ENCODE measurements at places on chromosomes 4 and X.

DNA sequence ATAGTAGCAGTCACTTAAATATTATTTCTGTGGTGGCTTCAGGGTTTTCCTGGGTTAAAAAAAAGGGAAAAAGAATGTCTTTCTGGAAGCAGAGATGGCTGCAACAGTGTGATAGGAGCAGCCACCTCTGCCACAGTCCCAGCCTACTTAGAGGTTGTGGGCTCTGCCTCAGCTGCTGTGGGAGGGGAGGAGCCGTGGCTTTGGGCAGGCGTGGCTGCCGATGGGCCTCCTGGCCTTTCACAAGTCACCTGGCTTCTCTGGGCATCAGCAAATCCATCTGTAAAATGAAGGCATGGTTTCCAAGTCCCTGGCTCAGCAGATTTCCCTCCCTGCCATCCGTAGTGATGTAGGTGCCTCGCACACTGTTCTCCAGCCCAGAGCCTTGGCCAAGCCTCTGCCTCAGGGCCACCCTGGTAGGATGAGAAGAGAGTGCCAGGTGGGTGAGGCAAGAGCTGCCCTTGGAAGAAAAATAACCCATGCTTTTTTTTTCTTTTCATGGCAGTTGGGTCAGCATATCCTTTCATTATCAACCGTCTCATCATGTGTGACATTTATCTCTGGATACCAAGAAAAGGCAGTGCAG lies 66.1 kb downstream of the PTTG2 start:
- DNase-seq = no peak

GRCh38 chrX:94058728-94059382 lies 384.8 kb downstream of the FAM133A start:
- DNase-seq = no peak

GRCh38 chr4:119643306-119644042 lies 14.9 kb upstream of the PDE5A start:
- no peak for DNase-seq

DNA sequence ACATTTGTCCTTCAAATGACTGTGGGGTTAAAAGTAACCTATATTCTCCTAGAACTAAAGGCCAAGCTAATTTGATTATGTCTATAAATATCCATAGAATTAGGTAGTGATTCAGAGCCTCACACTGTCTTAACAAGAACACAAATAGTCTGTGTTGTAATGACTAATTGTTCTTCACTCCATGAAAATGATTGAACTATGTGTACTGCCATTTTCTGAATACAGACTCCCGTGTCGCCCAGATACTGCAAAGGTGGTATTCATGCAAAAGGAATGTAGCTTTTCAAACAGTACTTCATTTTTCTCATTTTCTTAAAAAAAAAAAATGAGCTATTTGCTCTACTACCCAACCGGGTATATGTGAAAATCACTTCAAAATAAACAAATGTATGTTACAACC lies 11.3 kb upstream of the PHKA2 start:
- DNase-seq = no peak

DNA sequence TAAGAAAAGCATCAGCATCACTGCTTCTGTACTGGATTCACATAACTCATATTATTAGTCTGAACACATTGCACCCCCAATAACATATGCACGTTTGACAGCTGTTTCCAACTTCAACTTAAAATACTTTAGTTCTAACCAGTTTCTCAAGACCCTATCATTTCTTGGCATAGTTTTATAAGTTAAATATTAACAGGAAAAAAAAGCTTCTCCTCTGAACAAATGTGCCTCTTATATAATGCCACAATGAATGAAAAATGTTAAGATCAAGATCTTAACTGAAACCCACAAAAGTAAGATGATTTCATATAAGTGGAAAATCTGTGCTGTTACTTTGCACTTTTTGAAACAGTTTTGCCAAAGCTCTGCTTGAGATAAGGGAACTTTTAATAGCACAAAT lies 652.8 kb upstream of the FAM241A start:
- no peak for DNase-seq

DNA sequence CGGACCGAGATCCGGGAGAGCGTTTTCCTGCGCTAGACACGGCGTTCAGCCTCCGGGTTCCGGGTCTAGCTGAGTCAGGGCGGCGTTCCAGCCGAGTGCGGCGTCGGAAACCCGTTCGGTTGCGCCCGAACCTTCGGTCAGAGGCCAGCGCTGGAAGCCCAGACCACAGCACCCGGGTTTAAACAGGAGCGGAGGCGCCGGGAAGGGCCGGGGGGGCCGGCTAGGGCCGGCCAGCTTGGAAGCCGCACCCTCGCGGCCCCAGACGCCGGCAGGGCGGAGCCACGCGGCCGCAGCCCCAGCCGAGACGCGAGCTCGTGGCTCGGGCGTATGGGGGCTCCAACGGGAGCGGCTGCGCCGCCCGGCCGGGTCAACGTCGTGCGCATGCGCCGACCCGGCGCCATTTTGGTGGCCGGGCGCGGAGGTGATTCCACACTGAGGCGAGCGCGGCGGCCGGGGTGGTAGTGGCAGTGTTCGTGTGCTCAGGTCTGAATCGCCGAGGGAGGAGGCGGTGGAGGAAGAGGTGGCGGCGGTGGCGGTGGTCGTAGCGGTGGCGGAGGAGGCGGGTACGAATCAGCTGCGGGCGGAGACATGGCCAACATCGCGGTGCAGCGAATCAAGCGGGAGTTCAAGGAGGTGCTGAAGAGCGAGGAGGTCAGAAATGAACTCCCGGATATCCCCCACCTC lies at the start of gene UBE2K:
Gene UBE2K (plus strand): TSS at position 397 of the 684 bp plus-strand sequence. CDS start 192 bp downstream, at position 589.
- DNase-seq = peak; percentile 54

GRCh38 chrX:132292793-132293192 lies 73.5 kb upstream of the RAP2C start:
- DNase-seq = peak; percentile 12

DNA sequence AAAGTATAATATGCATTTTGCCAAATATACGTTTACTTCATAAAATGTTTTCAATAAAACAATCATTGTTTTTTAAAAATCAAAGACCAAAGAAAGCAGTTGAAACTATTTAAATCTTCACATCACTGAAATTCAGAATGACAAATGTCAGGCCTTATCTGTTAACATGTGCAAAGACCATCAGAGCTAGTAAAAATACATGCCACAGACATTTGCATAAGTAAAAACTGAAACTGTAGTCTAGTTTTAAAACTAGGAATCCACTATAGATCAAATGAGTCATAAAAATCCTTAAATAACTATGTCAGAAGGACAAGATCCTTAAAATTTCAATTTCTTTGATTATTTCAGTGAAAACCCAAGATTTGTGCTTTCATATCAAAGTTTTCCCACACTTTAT lies 24.8 kb downstream of the KLHL15 start:
- no peak for DNase-seq

DNA sequence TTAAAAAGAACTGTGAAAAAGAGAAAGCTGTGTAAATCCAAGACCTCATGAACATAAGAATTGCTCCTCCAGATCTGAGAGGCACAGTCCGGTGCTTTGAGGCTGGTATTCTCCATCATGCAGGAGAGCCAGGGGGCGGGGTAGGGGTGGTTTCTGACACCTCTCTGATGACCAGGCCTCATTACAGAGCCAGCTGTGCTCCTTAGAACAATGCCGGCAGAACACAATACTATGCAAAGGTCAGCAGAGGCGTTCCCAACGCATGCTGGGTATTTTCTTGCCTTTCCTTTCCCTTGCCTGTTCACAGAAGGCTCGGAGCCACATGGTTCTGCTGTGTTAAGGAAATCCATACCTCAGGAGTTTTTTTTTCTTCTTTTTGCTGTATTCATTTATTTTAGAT lies 91.2 kb upstream of the SOD3 start:
- DNase-seq = no peak

DNA sequence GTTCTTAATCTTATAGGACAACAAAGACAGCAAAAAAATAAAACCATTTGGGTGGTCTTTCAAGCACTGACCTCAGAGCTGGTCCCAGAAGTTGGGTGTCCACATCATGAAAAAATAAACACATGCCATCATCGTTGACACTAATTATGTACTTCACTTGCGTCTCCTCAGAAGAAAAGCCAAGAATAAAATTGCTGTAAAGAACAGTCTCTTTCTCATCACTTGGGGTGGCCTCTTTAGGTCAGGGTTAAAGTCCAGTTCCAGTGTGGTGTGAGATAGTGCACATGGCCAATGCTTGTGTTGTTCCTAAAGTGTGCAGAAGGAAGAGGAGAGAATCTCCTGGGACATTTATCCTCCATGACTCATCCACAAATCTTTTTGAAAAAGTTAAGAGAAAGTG lies 49.5 kb upstream of the IBSP start:
- no peak for DNase-seq

DNA sequence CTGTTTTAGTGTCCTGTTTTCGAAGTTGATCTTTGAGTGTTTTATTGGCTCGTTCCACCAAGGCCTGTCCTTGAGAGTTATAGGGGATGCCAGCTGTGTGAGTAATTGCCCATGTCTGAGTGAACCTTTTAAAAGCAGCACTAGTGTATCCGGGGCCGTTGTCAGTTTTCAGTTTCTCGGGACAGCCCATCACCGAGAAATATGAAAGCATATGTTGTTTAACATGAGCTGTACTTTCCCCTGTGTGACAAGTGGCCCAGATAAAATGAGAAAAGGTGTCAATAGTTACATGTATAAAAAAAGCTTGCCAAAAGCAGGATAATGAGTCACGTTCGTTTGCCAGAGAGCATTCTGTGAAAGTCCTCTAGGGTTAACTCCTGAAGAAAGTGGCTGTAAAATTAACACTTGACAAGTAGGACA lies 48.6 kb upstream of the RASSF6 start:
- DNase-seq = no peak

GRCh38 chr4:110808351-110808878 lies 185.5 kb upstream of the PITX2 start:
- no peak for DNase-seq

- no peak for DNase-seq
These were observed 103.9 kb downstream of the MMRN1 start for GRCh38 chr4:89998469-89999011.

DNA sequence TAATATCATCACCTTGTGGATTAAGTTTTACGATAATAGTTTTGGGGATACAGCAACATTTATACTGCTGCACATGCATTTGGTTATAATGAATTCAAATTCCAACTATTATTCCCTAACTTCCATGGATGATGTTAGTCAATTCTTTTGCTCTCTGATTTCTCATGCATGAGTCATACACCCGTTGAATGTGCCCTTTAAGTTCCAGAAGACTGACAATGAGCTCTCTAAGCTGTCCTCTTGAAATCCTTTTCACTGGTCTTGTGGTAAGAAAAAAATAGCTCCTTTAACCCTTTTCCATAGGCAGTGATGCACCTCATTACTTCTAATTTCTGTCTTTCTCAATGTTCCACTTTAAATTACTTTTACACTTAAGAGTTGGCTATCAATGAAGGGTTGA lies 1095.2 kb upstream of the POU3F4 start:
- no peak for DNase-seq

- no peak for DNase-seq
These were observed 62.0 kb downstream of the CCSER1 start for GRCh38 chr4:90189178-90189577.

DNA sequence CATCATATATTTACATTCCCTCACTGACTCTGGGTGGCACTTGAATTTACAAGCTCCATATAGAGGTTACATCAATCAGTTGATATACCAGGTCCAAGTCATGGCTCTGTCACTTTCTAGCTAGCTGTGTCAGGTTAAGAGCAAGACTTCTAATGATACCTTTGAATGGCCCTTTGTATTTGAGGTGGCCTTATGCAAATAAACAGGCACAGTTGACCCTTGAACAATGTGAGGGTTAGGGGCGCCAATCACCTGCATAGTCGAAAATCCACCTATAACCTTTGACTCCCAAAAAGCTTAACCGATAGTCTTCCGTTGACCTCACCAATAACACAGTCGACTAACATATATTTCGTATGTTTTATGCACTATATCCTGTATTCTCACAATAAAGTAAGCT lies 1.3 kb upstream of the PTTG2 start:
- DNase-seq = no peak

DNA sequence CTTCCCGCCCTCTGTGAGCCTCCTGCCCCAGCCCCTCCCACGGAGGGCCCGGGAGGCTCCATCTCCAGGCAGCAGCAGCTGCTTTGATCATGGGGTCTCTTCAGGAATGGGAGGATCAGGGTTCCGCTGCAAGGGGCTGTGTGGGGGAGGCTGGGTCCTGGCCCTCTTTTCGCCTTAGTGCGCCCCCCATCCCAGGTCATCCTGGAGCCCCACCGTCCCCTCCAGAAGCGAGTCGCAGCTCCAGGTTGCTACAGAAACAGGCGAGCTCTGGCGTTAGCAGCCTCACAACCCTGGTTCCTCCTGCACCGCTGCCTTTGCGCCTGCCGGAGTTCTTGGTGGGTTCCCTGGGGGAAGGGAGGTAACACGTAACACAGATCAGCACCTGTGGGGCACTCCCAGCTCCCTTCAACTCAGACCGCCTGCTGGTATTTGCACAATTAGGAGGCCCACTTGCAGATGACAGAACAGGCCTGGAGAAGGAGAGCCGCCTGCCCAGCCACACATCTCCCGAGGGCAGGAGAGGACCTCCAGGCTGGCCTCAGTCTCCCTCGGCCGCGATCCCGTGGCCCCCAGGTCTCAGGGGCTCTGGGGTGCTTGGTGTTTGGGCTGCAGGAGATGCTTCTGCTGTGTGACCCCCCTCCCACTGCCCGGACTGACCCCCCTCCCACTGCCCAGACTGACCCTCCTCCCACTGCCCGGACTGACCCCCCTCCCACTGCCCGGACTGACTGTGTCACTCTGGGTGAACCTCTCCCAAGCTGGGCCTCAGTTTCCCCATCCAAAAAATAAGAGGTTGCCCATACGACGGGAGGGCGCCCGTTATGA lies 64.2 kb upstream of the ADRA2C start:
- DNase-seq = no peak

DNA sequence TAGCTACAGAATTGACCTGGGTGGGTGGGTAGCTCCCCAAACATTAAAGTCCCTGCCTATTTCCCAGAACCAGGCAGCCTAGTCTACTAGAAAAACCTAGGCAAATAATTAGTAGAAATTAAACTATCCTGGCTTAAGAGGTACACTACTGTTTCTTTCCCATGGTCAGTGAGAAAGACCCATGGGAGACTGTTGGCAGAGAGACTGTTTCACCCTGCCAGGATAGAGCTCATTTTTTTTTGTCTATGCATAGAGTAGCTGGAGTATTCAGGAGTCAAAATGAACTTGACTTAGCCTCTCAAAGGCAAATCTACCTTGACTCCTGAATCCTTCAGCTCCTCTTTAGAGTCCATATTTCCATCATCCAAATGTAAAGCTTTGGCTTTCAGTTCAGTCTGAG lies 107.0 kb upstream of the AR start:
- DNase-seq = no peak

GRCh38 chr4:21830272-21830671 lies 118.3 kb downstream of the KCNIP4 start:
- no peak for DNase-seq

- DNase-seq = no peak
These were observed 48.2 kb upstream of the PASD1 start for GRCh38 chrX:151515237-151515636.

- DNase-seq = no peak
These were observed at the start of gene SYNPO2 for GRCh38 chr4:118888666-118889311. Gene SYNPO2, plus strand, starts transcription at chr4:118888854. Its CDS starts 183 bp downstream, at chr4:118889037.
